ENCODE measurements at places on chromosomes 7 and 10.

DNA sequence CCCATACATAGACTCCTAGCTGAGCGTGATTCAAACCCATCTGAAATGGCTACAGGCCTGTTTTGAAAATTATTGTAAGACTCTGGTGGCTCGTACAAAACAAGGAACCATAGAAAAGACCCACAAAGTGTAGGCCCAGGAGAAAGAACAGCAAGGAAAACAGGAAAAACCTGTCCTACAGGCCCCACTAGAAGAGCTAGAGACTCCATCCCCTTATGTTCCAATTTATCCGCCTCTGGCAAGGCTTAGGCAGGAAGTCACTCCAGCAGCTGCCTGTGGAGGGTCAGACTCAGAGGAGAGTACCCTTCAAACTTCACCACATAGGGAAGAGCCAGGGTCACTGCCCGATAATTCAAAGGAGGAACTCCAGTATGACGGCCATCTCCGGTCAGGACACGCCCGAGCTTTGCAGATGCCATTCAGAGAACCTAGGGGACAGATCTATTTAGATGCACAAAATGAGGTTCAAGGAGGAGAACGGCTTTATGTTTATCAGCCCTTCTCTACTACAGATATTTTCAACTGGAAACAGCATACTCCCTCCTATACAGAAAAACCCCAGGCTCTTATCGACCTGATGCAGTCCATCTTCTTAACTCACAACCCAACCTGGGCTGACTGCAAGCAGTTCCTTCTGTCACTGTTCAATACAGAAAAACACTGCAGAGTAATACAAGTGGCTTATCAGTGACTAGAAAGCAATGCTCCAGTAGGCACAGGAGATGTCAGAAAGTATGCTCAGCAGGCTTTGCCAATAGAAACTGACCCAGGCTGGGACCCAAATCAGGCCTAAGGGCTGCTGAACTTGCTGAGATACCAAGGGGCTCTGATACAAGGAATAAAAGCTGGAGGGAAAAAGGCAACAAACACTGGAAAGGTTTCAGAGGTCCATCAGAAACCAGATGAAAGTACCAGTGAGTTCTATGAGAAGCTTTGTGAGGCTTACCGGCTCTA, 8.6 kb upstream of the ZNF33B start:
- DNase-seq, result no peak

DNA sequence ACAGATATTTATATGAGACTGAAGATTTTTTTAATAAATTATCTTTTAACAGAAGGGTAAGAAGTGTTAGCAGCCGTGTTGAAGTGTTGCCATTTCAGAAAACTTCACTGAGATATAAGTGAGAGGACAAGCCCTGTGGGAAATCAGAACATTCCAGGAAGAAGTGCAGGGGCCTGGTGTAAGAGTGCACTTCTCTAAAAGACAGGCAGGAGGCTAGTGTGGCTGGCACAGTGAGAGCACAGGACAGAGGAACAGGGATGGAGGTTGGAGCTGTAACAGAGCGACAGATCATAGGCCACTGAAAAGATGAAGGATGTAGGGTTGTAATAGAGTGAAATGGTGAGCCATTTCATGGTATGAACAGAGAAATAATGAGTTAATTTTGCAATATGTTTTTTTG, 608.9 kb downstream of the SORCS1 start:
- DNase-seq, result no peak

DNA sequence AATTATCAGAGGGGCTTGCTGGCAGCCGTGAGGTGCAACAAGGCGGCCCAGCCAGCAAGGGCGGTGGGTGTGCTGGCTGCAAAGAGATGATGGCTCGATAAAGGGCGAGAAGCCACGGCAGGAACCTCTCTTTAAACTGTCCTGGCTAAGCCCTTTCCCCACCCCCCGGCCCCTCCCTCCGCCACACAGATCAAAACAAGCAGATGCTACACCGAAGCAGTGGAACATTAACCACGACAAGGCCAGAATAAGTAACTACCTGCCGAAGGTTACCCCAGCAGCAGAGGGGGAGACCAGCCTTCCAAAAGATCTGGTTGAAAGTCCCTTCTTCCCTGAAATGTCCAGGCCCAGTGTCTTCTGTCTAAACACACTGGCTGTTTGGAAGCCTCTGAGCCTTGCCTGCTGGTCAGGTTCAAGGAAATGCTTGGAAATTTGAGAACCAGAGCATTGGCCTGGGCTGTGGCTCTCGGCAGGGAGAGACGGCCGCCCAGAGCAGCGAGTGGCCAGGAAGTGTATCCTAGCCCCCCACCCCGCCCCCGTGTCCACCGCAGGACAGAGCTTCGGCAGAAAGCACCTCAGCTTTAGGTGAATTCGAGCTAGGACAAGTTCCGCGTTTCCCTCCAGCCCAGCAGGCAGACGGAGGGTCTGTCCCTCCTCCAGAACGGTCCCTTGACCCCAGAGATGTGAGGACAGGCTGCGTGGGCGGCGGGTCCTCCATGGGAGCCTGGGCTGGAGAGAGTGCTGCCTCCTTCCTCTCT, 2.1 kb downstream of the FAM20C start:
- no peak for DNase-seq

- DNase-seq, result no peak
Measured at GRCh38 chr7:98802088-98802780, 67.6 kb downstream of the TMEM130 start.

DNA sequence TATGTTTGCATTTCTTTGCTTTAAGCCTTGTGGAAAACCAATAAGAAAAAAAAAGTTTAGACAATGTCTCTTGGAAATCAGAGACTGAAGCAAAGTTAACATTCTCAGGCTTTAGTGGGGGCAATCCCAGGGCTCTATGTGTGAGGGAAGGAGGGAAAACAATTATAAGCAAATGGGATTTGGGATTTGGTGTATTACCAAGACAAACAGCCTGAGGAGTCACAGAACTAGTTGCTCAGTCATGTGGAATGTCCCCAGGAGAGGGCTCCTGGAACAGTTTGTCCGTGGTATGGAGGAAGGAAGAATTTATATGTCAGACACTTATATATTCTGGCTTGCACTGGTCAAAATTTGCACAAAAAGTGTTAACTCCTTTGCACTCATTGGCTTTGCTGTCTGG, 562.9 kb upstream of the TPK1 start:
- no peak for DNase-seq

- peak; percentile 13 for DNase-seq
Measured at GRCh38 chr10:73894245-73894971, 16.5 kb upstream of the PLAU start.

- no peak for DNase-seq
Measured at GRCh38 chr10:113305871-113306270, 247.0 kb upstream of the HABP2 start.

DNA sequence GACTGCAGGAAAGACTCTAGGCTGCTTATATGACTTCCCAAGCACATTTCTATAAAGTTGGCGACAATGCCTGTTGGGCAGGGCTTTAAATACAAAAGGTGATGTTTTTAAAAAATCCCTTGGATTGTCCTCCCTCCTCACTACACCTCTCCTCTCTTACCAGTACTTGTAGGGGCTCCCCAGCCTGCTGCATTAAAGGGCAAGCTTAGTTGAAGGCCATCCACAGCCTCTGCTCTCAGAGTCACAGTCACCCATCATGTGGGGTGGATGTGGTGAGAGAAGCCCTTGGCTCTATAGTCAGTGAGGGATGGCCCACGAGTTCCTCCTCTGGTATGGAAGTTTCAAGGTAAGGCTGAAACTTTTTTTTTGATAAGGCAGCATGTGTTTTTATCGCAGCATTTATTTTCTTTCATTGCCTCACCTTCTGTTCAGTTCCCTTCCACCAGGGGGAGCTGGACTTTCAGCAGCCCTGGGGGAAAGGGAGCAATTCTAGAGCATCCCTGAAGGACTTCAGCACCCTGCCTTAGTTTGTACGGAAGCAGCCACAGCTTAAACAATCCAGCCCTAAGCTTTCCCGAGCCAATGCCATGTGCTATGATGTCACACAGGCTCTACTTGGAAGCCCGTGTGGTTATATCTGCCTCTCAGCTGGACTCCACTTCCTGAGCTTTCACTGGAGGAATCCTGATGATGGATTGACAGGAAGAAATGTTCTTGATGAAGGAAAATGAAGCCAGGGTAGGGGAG, 131.9 kb downstream of the CALCR start:
- DNase-seq, result peak; percentile 19

DNA sequence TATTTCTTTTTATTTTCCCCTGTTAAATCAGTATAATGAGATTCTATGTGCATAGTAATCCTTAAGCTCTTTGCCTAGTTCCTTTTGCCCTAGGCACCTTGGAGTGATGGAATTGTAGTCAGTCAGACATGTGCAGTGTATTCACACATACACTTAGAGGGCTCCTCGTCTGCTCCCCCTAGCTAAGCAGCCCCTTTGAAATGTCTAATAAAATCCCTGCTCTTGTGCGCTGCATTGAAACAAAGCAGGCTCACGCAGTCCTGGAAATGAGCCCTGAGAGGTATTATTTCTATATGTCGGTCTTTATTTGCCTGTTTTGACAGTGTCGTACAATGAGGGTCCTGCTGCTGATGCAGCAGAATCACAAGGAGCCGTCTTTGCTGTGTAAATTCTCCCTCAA, 258.7 kb downstream of the AUTS2 start:
- DNase-seq, result no peak

DNA sequence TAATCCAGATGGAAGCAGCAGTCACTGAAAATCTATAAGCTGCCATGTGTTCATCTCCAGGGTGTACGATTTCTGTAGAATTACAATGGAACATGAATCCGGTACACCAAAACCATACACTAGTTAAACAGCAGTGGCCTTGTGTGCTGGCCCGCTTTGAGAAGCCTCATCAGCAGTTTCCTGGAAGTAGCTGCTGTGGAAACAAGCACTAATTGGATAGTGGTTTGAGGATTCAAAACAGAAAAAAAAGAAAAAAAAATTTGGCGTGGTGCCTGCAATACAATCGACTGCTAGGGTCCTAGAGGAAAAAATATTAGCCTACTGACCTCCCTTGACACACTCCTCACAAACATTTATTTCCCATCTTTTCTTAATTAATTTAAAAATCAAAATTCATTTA, 545.9 kb downstream of the SORCS1 start:
- no peak for DNase-seq

GRCh38 chr7:1619152-1620079, 49.6 kb upstream of the PSMG3 start:
- DNase-seq, result no peak

Data from activated CD4-positive, alpha-beta T cell treated with anti-CD3 and anti-CD28 coated beads for 4 hours (primary cell).